ENCODE measurements at places on chromosomes 7 and 10.

- no peak for DNase-seq
Observed at GRCh38 chr7:153832160-153832559, 220.0 kb upstream of the DPP6 start.

GRCh38 chr7:81416659-81417058 lies 353.2 kb downstream of the HGF start:
- no peak for DNase-seq

GRCh38 chr7:1915956-1916600 lies 246.0 kb downstream of the ELFN1 start:
- no peak for DNase-seq

DNA sequence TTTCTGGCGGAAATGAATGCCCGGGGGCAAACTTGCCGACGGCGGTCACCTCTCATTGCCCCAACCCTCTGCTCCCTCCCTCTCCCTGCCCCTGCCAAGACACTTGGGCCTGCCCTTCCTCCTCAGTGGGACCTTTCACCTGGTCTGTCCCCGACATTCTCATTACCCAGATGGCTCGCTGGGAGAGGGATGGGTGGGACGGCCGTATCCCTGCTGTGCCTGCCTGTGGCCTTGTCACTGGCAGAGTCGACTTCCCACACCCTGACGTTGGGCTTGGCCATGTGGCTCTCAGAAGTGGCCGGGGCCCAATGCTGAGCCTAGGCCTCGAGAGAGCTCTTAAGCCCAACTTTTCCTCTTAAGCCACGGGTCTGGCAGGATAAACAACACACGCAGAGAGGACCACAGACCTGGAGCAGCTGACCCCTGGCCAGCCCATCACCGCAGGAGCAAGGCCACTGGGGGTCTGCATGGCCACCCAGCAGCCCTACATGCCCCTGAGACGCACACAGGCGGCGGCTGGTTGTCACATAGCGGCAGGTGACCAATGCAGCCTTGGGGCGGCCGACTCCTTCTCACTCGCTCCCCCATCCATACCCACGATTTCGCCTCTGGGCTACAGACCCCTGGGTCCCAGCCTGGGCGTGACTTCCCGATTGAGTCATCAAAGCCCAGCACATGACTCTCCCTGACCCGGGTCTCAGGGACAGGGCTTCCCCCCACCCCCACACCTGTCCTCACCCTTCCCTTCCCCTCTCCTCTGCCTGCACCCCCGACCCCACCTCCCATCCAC lies 40.1 kb downstream of the SLC29A4 start:
- DNase-seq = no peak

GRCh38 chr7:83704564-83704963 lies 55.6 kb upstream of the SEMA3E start:
- DNase-seq = no peak

DNA sequence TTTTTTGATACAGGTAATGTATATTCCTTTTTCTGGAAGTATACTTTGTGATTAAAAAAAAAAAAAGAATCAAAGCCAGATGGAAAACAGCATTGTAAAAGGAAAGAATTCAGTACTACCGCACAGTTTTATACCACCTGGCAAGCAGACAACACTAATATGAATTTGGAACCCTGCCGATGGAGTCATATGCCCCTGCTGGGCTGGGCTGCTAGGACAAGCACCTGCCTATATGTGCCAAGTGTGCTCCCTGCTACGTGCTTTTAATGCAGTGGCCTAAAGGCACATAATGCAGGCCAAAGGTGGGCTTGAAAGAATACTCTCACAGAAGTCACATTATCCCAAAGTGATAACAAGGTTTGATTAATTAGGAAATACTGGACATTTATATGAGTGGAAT lies 29.8 kb upstream of the WAC start:
- DNase-seq = no peak

Data from brain microvascular endothelial cell (primary cell).